ENCODE measurements at places on chromosomes 16 and 17. TPM values are rescaled to one million over a fixed set of nuclear protein-coding genes. Genes with fewer than 3 reads are reported as not detected.

GRCh38 chr17:73624496-73624988, 19.7 kb downstream of the SDK2 start:
- DNase-seq: no peak
- H3K27me3 ChIP-seq: peaks cover 12% of the 10 kb centered on the region
- no peaks in the 10 kb centered on the region for H3K36me3 ChIP-seq
- no peak overlapping the region for H3K27ac ChIP-seq
- no peaks in the 10 kb centered on the region for H3K4me1 ChIP-seq
- no peak overlapping the region for H3K4me3 ChIP-seq

DNA sequence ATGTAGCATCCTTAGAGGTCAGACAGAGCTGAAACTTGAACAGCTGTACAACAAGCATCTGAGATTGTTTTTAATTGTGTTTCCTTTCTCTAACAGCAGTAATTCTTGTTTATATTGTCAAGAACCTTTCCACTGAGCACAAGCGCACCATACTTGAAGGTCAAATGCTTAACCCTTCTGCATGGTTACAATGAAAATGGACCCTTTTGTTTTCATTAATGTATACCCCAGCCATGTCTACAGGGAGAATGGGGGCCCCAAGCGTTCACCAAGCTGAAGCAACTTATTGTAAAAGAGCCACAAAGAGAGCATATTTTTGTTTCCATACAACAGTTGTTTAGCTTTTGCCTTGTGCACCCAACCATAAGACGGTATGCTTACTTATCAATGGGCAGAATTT, 210.8 kb downstream of the FTO start:
- H3K27ac ChIP-seq: no peak overlapping the region
- no peak overlapping the region for H3K4me3 ChIP-seq
- no peaks in the 10 kb centered on the region for H3K27me3 ChIP-seq
- no peak for DNase-seq

DNA sequence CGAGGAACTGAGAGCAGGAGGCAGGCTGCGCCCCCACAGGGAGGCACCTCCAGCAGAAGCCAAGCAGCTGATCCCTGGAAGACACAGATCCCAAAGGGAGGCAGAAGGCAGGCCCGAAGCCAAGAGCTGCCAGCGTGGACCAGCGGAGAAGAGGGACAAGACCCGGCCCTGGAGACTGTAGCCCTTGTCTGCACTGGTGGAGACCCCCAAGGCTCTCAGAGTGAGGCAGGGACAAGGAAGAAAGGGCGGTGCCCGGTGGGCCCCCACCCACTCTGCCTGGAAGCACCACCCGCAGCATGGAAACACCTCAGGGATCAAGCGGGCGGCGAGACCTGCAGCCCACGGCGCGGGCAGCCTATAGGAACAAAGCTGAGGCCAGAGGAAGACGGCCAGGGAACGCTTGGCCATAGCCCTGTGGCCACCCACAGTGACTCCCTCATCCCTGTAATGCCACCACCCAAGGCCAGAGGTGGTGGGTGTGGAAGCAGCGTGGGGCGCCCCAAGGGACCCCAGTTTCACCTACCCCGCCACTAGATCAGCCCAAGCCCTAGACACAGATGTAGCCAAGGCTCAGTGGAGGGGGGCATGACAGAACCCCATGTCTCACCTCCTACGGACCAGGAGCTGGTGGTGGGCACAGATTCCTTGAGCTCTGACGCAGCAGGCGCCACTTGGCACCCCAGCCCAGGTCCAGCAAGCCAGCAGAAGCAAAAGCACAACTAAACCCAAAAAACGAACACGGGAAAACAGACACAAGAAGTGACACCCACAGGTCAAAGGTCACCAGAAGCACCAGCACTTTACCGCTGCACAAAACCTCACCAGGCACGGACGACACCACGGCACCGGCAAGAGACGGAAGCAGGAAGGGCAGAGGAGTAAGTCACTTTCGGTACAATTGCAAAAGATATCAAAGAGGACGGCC, 2.9 kb upstream of the SIRT7 start:
- no peaks in the 10 kb centered on the region for H3K27me3 ChIP-seq
- H3K4me1 ChIP-seq: peaks cover 64% of the 10 kb centered on the region
- no peak overlapping the region for H3K4me3 ChIP-seq
- no peak overlapping the region for H3K27ac ChIP-seq
- no peak for DNase-seq

GRCh38 chr17:9204637-9205329, 183.5 kb downstream of the NTN1 start:
- no peak for DNase-seq
- H3K4me3 ChIP-seq: no peak overlapping the region
- no peaks in the 10 kb centered on the region for H3K27me3 ChIP-seq
- peaks cover 2% of the 10 kb centered on the region for H3K4me1 ChIP-seq

Gene OTOA
- total RNA-seq: 0.18 TPM

Gene CCDC137
- 33.3 TPM for total RNA-seq

Gene HOXB2
- total RNA-seq: 20.3 TPM

GRCh38 chr16:48627148-48627547, 17.2 kb upstream of the N4BP1 start:
- no peak overlapping the region for H3K27ac ChIP-seq
- no peak overlapping the region for H3K4me3 ChIP-seq
- DNase-seq: no peak
- H3K36me3 ChIP-seq: no peaks in the 10 kb centered on the region
- peaks cover 34% of the 10 kb centered on the region for H3K4me1 ChIP-seq

DNA sequence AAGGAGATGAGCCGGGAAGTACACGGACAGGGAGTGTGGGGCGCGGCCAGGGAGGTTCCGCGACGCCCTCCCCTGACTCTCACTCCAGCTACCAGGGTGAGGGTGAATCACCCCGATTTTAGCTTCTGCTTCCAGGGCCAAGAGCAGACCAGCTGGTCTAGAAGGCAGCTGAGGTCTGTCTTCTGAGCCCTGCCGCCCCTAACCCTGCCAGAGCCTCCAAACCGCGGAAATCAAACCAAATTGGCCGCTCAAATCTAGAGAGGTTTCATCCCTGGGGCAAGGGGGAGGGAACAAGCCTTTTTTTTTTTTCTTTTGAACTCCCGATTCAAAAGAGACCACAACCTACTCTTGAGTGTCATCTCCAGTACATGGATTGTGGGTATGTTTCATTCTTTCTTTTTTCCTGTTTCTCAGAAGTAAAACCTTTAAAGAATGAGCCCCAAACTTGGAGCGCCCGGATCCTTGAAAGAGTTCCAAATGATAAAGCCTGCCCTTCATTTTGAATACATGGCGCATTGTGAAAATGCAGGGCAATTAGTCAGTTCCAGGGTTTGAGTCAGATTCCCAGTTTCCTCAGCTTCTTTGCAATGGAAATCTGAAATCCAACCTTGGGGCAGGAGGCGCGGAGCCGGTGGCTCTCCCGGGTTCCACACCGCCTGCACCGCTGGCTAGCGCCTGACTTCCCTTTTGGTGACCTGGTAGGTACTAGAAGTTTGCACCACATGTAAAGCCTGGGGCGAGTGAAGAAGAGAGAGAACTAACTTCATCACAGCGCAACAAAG, 16.5 kb upstream of the ZFHX3 start:
- DNase-seq: no peak
- peaks cover 5% of the 10 kb centered on the region for H3K4me1 ChIP-seq
- H3K27ac ChIP-seq: no peak overlapping the region
- no peaks in the 10 kb centered on the region for H3K36me3 ChIP-seq
- no peak overlapping the region for H3K4me3 ChIP-seq

GRCh38 chr17:63685041-63685440, 14.9 kb downstream of the LIMD2 start:
- no peak overlapping the region for H3K4me3 ChIP-seq
- H3K27me3 ChIP-seq: no peaks in the 10 kb centered on the region
- H3K4me1 ChIP-seq: peaks cover 1% of the 10 kb centered on the region
- no peak for DNase-seq

Gene MYH1
- not detected for total RNA-seq

Gene TOM1L2
- 29.3 TPM for total RNA-seq

DNA sequence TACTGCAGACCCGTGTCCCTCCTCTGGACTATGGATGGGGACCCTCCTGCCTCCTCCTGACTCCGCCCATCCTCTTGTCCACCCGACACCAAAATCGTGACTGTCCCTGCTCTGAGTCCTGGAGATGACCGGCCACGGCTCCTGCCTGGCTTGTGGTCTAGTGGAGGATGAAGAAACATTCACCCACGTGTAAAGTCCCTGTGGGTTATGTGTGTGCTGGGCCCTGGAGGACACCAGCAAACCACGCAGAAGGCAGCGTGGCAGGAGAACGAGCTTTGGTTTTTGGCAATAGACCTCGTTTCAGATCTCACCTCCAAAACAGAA, 11.9 kb downstream of the SPNS2 start:
- no peak overlapping the region for H3K4me3 ChIP-seq
- peaks cover 5% of the 10 kb centered on the region for H3K27me3 ChIP-seq

- H3K4me1 ChIP-seq: no peaks in the 10 kb centered on the region
- no peak overlapping the region for H3K27ac ChIP-seq
- no peak overlapping the region for H3K4me3 ChIP-seq
- DNase-seq: no peak
- H3K27me3 ChIP-seq: peaks cover 21% of the 10 kb centered on the region
- no peaks in the 10 kb centered on the region for H3K36me3 ChIP-seq
Observed at GRCh38 chr17:55690105-55690508, 32.6 kb downstream of the TMEM100 start.

DNA sequence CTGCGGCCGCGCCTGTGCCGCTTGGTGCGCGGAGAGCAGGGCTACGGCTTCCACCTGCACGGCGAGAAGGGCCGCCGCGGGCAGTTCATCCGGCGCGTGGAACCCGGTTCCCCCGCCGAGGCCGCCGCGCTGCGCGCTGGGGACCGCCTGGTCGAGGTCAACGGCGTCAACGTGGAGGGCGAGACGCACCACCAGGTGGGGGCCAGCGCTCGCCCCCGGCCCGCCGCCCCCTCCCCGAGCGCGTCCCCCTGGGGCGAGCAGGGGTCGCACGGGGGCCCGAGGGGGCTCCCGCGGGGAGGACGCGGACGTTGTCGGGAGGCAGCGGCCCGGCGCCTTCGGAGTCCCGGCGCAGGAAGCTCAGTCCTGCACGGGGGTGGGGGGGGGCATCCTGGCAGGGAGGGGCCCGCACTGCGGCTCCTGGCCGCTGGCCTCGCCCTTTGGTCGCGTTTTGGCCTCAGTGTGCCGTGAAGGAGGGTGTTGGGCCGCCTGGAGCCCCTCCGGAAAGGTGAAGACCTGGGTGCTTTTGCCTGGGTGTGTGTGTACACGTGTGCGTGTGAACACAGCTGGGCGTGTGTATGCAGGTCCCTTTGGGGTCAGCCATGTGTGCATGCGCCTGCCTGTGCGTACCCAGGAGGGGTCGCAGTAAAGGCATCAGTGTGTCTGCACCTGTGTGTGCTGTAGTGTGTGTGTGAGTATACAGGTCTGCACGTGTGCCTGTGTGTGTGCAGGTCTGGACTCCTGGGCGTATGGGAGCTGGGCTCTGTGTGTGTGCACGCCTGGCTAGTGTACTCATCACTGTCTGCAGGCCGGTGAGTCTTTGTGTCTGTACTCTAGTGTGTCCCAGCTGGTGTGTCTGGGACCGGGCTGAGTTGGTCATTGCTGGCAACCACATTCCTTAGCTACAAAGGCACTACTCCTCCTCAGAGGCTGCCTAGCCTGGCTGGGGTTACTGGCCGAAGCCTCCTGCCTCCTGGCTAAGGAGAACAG, 615 bp downstream of the NHERF2 start:
- H3K27me3 ChIP-seq: peaks cover 31% of the 10 kb centered on the region
- peak overlapping the region; percentile 45 for H3K4me3 ChIP-seq
- no peak for DNase-seq
- H3K27ac ChIP-seq: no peak overlapping the region
- no peaks in the 10 kb centered on the region for H3K36me3 ChIP-seq

Gene CMIP
- total RNA-seq: 58.3 TPM

GRCh38 chr17:49468811-49469385, 26.2 kb upstream of the NGFR start:
- no peak overlapping the region for H3K4me3 ChIP-seq
- H3K27me3 ChIP-seq: peaks cover 66% of the 10 kb centered on the region
- no peak overlapping the region for H3K27ac ChIP-seq
- DNase-seq: no peak
- no peaks in the 10 kb centered on the region for H3K36me3 ChIP-seq

DNA sequence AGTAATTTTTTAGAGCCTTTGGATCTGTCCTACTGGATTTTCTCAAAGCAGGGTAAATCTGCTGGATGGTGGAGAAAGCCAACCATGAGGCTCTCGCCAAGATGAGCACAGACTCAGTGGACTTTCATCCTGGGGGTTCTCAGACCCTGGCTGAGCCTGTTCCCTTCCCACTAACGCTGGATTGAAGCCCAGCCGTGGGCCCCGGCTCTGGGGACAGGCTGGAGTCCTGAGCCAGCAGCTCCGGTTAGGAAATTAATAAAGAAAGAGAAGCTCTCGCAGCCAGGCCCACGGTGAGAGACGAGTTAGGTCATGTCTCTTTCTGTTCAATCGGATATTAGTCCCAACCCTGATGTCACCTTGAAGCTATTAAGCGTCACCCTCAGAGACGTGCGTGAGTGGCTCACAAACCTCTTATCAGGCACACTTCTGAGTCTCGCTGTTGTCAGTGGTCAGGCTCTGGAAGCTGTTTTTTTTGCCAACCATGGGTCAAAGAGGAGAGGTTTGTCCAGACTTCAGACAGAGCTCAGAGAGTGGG, 27.1 kb downstream of the MEOX1 start:
- no peak for DNase-seq
- H3K4me1 ChIP-seq: no peaks in the 10 kb centered on the region
- H3K27ac ChIP-seq: no peak overlapping the region
- H3K27me3 ChIP-seq: peaks cover 20% of the 10 kb centered on the region

Gene CCL8
- total RNA-seq: not detected

- no peak overlapping the region for H3K4me3 ChIP-seq
- H3K27me3 ChIP-seq: no peaks in the 10 kb centered on the region
- no peak overlapping the region for H3K27ac ChIP-seq
Observed at GRCh38 chr17:72311004-72311403, 190.2 kb downstream of the SOX9 start.

Gene PLEKHH3
- total RNA-seq: 1.8 TPM

Gene KRT34
- total RNA-seq: not detected

- no peak overlapping the region for H3K4me3 ChIP-seq
- peak overlapping the region; percentile 84 for H3K27ac ChIP-seq
- H3K27me3 ChIP-seq: no peaks in the 10 kb centered on the region
- H3K4me1 ChIP-seq: peaks cover 66% of the 10 kb centered on the region
Observed at GRCh38 chr17:63433746-63434591, 12.1 kb downstream of the CYB561 start.

Gene SLC22A31
- 0.53 TPM for total RNA-seq

GRCh38 chr17:40473573-40474365, 27.7 kb downstream of the TNS4 start:
- H3K36me3 ChIP-seq: peaks cover 17% of the 10 kb centered on the region
- no peak for DNase-seq
- H3K27ac ChIP-seq: no peak overlapping the region
- H3K4me1 ChIP-seq: peaks cover 22% of the 10 kb centered on the region

DNA sequence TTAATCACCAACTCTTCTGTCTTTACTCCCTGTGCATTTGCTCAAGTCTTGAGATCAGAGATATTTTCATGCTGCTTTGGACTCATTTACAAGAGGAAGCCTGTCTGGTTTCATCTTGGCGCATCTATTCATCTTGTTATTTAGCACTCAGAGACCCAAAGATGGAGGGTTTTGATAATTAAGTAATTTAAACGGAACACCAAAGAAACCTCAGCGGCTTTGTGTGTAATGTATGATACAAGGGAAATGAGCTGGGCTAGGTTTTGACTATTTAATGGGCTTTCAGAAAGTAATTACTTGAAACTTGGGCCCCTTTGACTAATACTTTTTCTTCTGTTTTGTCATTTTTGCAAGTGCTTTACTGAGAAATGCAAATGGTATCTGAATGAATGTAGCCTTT, 66.2 kb upstream of the CACNG3 start:
- peaks cover 53% of the 10 kb centered on the region for H3K4me1 ChIP-seq
- no peak for DNase-seq
- peak overlapping the region; percentile 87 for H3K27ac ChIP-seq
- no peak overlapping the region for H3K4me3 ChIP-seq

Gene C16orf89
- not detected for total RNA-seq
